ENCODE measurements at places on chromosomes 2 and 18.
A peak's percentile ranks its signal among the peaks of the same experiment; 100 is the strongest.

DNA sequence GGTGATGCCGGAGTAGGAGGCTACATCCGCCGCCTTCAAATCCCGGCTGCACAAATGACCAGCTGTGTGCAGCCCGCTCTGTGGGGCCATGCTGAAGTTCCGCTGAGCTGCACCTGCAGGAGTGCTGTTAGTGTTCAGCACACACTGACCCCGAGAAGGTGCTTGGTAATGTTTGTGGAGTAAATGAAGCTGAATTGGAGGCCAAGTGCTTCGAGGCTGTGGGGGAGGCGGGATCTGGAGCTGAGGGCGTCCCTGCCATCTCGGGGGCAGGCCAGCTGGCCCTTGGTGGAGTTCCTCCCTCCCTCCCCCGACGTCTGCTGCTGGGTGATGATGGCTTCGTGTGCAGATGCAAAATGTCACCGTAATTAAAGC, 23.2 kb downstream of the KCNF1 start:
- DNase-seq = no peak

- DNase-seq = no peak
These were observed 16.6 kb downstream of the MCFD2 start for GRCh38 chr2:46899053-46899452.

- no peak for DNase-seq
These were observed 11.4 kb upstream of the DTNB start for GRCh38 chr2:25684577-25685473.

DNA sequence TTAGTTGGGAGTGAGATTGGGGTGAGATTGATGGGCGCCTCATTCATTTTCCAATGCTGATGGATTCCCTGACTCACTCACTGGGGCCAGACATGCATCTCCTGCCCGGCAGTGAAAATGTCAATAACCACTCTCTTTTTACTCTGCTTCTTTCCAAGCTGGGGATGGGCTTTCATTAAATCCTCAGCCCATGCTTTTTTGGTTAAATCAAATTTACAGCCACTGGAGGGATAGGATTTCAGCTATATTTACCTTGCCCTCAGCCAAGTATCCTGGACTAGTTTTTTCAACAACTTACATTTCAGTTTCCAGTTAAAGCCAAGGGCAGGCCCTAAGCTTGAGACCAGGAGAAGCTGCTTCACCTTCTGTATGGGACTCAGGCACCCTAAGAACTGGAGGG, 162.8 kb downstream of the TSN start:
- no peak for DNase-seq

- no peak for DNase-seq
These were observed 182.5 kb upstream of the NXPH2 start for GRCh38 chr2:138962686-138963085.

GRCh38 chr2:77522888-77523287, 712 bp upstream of the LRRTM4 start:
- DNase-seq = no peak

GRCh38 chr2:228700638-228701037, 519.2 kb upstream of the SPHKAP start:
- DNase-seq = no peak

- DNase-seq = no peak
These were observed 26.5 kb downstream of the TMEM182 start for GRCh38 chr2:102788216-102788884.

DNA sequence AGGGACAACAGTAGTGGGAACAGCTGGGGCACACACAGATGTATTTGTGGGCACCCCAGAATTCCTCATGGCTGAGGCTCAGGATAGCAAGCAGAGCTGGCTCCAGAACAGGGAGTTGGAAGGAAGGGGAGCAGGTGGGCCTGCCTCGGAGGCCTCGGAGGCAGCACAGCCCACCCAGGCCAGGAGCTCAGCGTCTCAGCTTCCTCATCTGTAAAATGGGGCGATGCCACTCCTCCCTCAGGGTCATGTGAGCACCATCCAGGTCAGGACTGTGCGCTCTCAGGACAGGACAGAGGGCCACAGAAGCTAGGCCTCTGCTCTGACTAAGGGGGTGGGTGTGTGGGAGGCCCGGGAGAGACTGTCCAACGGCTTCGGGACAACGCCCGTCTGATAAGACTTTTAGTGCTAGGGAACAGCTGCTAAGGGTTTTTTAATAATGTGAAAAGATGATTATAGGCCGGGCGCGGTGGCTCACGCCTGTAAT, 106.2 kb downstream of the HDAC4 start:
- no peak for DNase-seq

- DNase-seq = no peak
These were observed 68.9 kb upstream of the CELF4 start for GRCh38 chr18:37634516-37634915.

DNA sequence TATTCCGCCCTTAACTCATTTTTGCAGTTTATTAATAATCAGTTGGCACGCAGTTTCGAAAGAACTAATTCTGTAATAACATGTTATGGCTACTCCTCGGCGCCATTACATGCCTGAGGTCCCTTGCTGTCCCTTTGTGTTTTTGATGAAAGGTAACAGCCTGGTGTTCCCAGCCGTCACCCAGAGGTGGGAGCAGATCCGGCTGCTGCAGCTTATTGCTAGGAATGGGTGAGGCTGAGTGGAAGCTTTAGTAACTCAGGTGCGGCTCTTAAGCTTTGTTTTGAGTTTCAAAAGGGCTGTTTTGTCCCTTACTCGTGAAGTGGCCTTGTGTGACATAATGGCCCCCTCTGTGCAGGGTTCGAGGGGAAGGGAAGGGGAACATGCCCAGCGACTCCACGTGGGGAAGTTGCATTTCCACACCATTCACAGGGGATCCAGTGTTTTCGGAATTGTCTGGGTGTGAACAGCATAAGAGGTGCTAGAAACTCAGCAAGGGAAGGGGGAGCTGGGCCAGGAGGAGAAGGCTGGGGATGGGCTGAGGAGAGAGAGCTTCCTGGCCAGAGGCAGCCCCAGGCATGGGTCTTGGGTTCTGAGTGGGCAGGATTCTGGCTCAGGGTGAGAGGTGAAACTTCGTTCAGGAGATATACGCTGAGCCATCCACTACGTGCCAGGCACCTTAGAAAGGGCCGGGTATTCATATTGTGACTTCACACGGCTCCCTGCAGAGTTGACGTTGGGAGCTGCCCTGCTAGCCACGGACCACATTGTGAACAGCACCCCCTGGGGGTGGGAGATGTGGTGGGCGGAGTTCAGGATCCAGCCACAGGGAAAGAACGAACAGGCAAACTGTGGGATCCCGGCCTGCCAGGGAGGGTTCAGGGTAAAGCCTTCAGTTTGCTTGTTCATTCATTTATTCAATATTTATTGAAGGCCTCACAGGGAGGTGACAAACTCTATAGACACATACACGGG, 84.4 kb downstream of the TGOLN2 start:
- DNase-seq = no peak

- no peak for DNase-seq
These were observed 17.5 kb downstream of the AFG3L2 start for GRCh38 chr18:12359515-12359927.

DNA sequence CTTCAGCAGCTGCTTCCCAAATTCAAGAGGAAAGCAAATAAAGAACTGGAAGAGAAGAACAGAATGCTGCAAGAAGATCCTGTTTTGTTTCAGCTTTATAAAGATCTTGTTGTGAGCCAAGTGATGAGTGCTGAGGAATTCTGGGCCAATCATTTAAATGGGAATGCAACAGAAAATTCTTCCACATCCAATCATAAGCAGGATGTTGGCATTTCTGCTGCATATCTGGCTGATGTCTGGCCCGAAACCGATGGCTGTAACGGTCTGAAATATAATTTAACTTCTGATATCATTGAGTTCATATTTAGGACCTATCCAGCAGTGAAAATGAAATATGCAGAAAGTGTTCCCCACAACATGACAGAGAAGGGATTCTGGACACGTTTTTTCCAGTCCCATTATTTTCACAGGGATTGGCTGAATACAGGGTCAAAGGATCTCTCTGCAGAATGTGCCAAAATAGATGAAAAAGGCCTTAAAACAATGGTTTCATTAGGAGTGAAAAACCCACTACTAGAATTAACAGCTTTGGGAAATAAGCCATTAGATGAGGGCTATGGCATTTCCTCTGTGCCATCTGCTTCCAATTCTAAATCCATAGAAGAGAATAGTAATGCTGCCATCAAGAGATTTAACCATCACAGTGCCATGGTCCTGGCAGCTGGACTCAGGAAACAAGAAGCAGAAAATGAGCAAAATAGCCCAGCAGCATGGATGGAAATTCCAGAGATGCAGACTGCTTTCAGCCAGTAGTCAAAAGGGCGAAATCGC, 175.6 kb downstream of the MC4R start:
- DNase-seq = no peak

GRCh38 chr2:37011130-37011529, 44.8 kb upstream of the STRN start:
- DNase-seq = no peak

- DNase-seq = no peak
These were observed 264.1 kb downstream of the TRIB2 start for GRCh38 chr2:12980817-12981216.

GRCh38 chr18:33838054-33838453, 260.0 kb downstream of the ASXL3 start:
- DNase-seq = no peak

DNA sequence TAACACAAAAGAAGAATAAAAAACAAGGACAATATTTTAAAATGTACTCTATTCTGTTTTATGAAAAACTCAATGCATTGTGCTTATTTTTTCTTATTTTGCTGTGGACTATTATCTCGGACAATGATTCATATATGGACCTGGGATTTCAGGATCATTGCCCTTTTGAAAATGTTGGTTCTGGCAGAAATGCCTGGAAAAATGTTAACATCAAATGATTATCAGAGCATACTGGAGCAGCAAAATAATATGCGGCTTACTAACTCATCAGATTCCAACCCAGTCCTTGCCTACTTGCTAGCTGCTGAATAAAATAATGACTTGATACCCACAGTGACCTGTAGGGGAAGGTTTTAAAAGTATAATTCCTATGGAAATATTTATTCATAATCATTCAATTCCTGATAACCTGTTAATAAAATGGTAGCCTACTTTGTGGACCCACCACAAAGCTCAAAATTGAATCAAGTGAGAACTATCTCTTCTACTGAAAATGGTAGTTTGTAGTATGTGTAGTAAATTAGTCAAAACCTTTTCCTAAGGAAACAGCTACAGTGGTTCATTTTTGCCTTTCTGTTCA, 117.4 kb downstream of the NEB start:
- DNase-seq = no peak

- no peak for DNase-seq
These were observed 1615.1 kb downstream of the DPP10 start for GRCh38 chr2:116057538-116057937.

GRCh38 chr18:22221350-22221749, 52.0 kb downstream of the GATA6 start:
- DNase-seq = no peak

- DNase-seq = no peak
These were observed 73.8 kb downstream of the TRABD2A start for GRCh38 chr2:84807063-84807485.

DNA sequence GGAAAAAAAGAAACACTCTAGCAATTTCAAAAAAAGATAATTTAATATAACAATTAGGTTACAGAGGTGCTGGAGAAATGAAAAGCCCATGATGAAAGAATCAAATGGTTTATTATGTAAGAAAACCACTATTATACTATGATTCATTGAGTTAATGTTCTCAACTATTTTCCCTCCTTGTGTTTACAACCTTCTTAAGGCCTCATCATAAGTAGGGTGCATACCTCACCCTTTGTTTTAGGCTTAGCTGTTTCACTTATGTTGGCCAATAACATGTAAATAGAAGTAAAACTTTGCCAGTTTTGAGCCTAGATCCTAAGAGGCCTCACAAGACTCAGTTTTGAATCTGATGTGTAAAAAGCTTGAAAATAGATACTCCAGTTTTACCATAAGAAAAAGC, 418.3 kb upstream of the DDX18 start:
- DNase-seq = no peak

- peak; percentile 42 for DNase-seq
These were observed at the start of gene DLGAP1 for GRCh38 chr18:4455113-4455811. Gene DLGAP1, minus strand, starts transcription at chr18:4455307.

- no peak for DNase-seq
These were observed 8.3 kb downstream of the WNT6 start for GRCh38 chr2:218867900-218868299.

- DNase-seq = no peak
These were observed 403.4 kb upstream of the CDH7 start for GRCh38 chr18:65347446-65347845.

- no peak for DNase-seq
These were observed 73.7 kb downstream of the NCAPH start for GRCh38 chr2:96409081-96409819.

DNA sequence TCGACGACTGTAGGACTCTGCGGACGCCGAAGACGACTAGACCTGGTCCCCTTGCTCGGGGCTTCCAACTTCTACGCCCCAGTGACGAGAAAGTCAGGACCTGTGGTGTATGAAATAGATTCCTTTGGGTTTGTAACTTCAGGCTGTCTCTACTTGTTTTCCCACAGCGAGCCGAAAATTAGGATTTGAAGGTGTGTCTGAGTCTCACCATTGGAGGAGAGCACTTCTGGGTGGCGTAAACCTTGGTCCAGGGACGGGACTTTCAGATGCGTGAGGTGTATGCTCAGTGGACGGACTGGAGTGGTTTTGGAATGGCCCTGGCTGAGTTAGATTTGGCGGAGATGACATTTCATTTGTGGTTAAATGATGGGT, 1.3 kb downstream of the BIRC6 start:
- DNase-seq = no peak

DNA sequence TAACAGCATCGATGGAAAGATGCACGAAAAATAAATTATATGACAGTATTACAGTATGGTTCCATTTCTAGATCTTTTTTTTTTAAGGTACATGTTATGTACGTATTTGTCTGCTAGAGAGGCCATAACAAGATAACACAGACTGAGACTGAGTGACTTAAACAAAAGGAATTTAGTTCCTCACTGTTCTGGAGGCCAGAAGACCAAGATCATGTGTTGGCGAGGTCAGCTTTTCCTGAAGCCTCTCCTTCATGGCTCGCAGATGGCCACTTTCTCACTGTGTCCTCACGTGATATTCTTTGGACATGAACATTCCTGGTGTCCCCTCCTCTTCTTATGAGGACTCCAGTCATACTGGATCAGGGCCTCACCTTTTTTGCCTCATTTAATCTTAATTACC, 177.4 kb downstream of the CAPN13 start:
- DNase-seq = no peak

DNA sequence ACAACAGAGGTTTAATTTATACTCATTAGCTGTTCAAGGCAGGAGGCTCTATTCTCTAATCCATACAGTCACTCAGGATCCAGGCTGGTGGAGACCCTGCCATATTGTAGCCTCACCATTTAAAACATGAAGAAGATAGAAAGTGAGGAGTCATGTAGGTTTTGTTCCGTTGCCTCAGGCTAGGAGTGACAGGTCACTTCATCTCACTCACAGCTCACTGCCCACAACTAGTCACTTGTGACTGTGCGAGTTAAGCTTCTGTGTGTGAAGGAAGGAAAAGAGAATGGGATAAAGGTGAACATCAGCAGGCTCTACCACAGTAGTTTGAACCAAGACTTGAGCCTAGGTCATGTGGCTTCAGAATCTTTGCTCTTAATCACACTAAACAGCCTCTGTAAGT, 9.0 kb upstream of the IGFBP2 start:
- DNase-seq = no peak

- DNase-seq = no peak
These were observed 64.4 kb downstream of the LONRF2 start for GRCh38 chr2:100257939-100258338.

- no peak for DNase-seq
These were observed 305.0 kb downstream of the PTH2R start for GRCh38 chr2:208711598-208711997.

GRCh38 chr2:202491514-202491913, 115.4 kb downstream of the BMPR2 start:
- DNase-seq = no peak

Data from anterior cingulate cortex (tissue), 58 donors.